Stimulated activated CD4-positive, alpha-beta T cell treated with anti-CD3 and anti-CD28 coated beads, Interleukin-15, amount 100 ng/mL, for 1 hour (primary cell): ENCODE measurements at places on chromosomes 1 and 21.

DNA sequence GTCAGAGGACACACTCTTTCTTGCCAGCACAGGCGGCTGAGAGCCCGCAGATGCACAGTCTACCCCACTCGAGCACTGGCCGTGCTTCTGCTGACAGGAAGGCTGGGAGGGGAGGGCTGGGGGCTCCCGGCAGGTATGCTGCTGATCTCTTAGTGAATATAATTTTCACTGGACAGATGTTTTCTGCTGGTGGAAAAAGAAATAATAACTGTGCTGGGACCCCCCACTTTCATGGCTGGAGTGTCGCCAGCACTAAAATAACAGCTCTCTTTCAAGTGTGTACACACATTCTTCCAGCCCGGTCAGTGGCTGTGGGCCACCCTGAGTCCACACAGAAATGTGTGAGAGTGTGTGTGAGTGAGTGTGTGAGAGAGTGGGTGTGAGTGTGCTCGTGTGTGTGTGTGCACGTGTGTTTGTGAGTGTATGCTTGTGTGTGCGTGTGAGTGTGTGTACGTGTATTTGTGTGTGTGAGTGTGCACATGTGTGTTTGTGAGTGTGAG is 167.7 kb upstream of the USP24 start:
- DNase-seq = no peak

DNA sequence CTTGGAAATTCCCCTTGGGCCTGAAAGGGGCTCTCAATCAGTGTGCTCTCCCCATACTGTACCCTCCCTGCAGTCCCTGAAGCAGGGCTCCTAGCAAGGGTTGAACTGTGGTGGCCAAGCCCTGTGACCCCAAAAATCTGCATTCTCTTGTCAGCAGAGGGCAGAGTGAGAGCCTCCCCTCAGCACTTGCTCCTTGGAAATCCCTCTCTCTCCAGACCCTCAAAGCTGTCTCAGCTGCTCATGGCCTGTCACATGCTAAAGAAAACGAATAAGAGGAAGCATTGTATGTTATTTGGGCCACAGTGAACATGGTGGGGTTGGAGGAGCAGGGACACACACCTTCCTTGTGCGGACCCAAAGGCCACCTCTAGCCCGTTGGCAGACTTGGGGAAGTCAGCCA is 47.2 kb upstream of the SYNC start:
- DNase-seq = no peak

DNA sequence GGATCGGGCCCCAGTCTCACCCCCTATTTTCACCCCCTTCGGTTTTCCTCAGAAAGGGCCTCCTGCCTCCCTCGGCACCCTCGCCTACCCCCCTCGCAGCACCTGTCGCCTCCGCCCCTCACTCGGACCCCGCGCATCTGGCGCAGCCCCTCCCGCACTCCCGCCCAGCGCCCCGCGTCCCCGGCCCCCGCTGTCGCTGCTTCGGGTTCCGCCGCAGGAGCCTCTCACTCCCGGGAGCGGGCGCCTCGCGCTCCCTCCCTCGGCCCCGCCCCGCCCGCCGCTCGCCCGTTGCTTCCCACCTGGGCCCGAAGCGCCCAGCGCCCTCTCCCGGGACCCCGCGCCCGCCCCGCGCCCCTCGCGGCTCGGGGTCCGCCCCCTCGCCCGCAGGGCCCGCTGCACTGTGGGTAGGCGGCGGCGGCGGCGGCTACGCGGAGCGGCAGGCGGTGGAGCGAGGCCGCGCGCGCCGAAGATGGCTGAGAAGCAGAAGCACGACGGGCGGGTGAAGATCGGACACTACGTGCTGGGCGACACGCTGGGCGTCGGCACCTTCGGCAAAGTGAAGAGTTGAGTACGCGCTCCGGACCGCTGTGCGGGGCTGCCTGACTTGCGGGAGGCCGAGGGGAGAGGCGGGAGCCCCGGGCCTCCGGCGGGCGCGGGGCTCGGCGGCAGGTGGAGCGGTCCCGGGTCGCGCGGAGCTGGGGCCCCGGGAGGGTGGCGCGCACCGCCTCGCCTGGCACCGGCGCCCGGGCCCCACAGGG is at the start of gene PRKAA2:
PRKAA2 (plus strand) TSS at position 396 of the 758 bp plus-strand sequence; CDS start at position 470, 74 bp downstream.
- DNase-seq = no peak

DNA sequence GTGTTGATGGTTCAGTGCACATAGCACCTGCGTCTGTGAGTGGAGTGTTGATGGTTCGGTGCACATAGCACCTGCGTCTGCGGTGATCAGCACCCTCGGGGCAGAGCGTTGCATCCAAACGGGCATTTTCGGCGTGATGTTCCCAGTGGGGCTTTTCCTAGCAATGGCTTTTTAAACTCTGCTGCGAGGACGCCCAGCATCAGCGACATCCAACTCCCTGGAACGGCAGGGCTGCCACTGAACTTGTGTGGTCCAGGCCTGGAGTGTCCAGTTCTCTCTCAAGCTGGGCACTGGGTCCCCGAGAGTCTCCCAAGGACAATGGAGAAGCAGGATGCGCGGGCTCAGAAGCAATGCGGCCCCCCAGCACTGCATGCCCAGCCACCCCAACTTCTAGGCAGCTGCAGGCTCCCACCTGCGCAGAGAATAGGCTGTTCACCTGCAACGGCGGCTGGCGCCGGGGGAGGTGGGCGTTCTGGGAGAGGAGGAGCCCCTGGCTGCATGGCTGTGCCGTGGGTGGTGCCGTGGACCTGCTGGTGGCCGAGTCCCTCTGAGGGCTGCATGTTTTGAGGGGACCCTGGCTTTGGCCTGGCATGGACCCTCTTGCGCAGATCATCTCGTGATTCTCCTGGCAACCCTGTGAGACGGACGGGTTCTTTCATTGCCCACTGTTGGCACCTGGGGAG is 10.1 kb upstream of the C1orf174 start:
- no peak for DNase-seq

DNA sequence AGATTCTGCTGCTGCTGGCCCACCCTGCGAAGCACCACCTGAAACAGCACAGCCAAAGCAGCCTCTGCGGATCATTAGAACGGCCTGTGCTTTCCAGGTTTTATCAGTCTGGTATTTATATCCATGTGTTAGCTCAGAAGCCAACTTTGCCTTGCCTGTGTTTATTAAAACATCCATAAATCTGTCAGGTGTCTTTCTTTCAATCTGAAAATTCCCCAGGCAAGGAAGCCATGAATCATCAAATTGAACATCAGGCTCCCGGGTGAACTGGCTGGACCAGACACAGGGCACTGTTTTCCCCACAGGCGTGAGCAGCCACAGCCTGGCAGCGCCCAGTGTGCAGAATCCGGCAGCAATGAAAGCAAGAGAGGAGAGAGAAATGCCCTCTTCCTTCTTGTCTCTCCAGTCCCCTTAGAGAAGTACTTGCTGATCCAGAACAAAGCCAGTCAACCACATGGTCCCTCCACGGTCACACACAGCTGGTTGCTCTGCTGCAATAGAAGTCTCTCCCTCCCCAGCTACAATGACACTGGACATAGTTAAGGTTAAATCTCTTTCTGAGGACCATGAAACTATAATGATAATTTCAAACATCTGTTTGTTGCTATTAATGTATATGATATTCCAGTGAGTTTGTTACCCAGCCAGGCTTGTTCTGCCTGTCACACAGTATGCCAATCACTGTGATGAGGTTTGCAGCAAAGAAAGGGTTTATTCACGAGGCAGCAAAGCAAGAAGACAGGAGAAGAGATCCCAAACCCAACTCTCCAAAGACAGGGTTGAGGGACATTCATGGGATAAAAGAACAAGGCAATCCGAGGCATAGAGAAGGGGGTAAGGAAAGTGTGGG is 212.1 kb upstream of the FMN2 start:
- no peak for DNase-seq

DNA sequence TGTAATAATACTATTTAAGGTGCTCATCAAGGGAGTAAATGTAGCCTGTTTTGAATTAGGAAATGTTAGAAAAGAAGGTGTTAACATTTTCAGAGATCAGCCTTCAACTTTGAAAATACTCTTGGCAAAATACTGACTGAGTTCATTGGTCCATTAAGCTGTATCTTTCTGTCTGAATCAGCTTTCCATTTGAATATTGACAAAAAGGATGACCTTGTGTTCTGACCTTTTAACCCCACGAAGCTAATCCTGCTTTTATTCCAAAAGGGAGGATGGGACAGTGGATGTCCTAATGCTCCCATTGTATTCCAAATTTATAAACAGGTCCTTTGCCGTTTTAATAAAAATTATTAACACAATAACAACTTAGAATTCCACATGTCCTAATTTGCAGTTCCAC is 259.7 kb upstream of the NRIP1 start:
- DNase-seq = no peak

GRCh38 chr1:24319312-24319863 is at the start of gene GRHL3:
TSS of gene GRHL3 (plus strand) at chr1:24319357. CDS start at chr1:24319552, 195 bp downstream.
- DNase-seq = no peak

DNA sequence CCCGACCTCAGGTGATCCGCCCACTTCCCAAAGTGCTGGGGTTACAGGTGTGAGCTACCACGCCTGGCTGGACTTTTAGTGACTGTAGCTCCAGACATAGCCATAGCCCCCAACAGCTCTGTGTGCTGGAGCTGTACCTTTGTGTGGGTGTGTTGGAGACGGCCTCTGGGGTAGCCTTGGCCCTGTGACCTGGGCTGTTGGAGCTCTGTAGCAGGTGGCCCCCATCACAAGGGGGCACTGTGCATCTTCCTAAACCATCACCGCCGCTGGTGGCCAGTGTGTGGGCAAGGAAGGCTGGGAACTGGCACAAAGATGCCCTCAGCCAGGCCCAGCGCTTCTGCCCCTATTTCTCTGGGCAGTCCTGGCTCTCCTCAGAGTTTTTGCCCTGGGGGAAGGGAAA is 38.4 kb upstream of the FOXO6 start:
- no peak for DNase-seq

- DNase-seq = no peak
These were observed 18.1 kb upstream of the ETS2 start for GRCh38 chr21:38787461-38788274.

GRCh38 chr1:38133304-38133703 is 86.7 kb upstream of the POU3F1 start:
- no peak for DNase-seq

DNA sequence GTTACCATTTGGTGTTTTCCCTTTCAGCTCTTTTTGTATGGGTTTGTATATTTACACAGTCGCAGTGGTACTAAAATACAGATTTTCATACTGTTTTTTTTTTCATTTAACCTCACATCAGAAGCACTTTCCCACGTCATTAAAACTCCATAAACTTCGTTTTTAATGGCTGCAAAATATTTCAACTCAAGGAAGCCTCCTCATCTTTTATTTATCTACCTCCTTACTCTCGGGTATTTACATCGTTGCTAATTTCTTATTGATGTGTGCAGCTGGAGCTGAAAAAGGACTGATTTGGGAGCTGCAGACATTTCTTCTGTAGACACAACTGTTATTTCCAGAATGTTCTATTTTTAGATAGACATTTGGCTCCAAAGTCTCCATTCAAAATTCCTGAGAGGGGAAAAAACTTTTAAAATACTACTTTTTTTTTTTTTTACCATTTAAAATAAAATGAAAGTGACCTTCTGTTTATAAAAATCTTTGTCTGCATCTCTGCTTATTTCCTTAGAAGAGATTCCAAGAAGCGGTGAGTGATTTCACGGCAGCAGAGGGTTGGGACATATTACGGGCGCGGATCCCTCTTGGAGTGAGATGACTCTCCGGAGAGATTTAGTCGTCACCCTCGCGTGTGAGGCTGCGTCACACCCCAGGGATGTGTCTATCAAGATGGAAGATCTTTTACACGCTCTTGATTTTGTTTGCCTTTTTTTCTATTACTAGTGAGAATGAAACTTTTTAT is 10.1 kb downstream of the RUNX3 start:
- no peak for DNase-seq

- DNase-seq = no peak
These were observed 39.6 kb downstream of the UCHL5 start for GRCh38 chr1:193019442-193020026.

DNA sequence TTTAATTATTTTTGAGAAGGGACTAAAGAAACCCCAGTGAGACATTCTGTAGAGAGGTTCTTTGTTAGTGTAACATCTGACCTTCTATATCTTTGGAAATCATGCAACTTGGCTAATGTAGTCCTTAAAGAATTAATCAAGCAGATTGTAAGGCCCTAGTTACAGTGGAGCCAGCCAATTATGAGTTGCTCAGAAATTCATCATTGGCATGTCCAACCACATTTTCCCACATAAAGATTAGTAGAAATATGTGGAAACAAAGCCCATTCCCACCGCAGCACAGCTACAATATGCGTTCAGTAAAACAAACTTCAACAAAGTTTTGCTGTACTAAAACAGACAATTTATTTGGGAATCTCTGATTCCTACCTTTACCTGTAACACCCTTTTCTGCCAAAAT is 27.8 kb downstream of the WNT2B start:
- DNase-seq = no peak

DNA sequence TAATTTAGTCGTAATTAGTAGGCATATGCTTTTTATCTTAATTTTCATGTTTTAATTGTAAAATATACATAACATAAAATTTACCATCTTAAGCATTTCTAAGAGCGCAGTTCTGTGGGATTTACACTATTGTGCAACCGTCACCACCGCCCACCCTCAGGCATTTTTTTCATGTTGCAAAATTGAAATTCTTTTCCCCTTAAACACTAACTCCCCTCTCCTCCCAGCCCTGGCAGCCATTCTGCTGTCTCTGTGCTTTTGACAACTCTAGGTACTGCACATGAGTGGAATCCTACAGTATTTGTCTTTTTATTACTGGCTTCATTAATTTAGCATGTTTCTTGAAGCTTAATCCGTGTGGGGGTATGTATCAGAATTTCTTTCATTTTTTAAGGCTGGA is 7.8 kb downstream of the PIK3CD start:
- DNase-seq = no peak

DNA sequence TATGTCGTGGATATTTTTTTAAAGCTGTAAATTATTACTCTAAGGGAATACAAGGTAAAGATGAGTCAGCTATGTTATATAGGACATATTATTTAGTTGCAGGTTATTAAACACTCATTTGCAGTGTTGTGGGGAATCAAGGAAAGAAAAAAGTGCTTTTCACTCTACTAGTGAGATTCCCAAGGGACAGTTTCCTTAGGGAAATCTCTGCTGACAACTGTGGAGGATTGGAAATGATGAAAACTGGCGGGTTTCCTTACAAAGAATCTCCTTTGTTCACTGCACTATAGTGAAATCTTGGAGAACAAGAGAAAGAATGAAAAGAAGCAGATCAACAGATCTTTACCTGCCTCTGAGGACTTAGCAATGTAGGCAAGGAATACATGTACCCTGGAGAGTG is 24.5 kb upstream of the TRIM45 start:
- no peak for DNase-seq

DNA sequence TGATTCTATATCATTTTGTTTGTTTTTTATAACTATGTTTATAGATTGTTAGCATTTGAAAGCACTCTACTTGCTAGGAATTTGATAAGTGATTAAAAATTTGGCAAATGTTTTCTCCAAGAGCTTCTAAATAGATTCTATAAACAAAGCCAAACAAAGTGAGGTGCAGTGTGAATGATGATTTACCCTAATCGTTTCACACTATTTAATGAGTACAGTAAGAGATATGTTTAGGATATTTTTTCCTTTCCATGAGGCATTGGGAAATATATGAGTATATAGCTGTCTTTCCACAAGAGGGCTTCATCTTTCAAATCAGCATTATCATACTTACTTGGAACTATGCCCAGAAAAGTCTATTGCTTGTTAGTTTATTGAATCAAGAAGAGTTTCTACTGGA is 277.0 kb upstream of the BRINP3 start:
- DNase-seq = no peak
